Tibial nerve (tissue), 4 donors: ENCODE measurements at places on chromosomes 5 and 9.

- no peak for DNase-seq
These were observed 61.1 kb downstream of the LMNB1 start for GRCh38 chr5:126837906-126838539.

GRCh38 chr5:30574761-30575160, 618.7 kb upstream of the CDH6 start:
- DNase-seq, result no peak

GRCh38 chr9:114908104-114908622, 22.2 kb downstream of the TNFSF8 start:
- no peak for DNase-seq

GRCh38 chr9:92716557-92716956, 46.6 kb upstream of the IPPK start:
- DNase-seq, result peak; percentile 77

GRCh38 chr5:159908591-159908940, 7.7 kb upstream of the ADRA1B start:
- no peak for DNase-seq

GRCh38 chr5:176676361-176676824, 29.1 kb downstream of the TSPAN17 start:
- DNase-seq, result no peak

GRCh38 chr5:118310401-118310800, 677.9 kb downstream of the DTWD2 start:
- DNase-seq, result no peak

DNA sequence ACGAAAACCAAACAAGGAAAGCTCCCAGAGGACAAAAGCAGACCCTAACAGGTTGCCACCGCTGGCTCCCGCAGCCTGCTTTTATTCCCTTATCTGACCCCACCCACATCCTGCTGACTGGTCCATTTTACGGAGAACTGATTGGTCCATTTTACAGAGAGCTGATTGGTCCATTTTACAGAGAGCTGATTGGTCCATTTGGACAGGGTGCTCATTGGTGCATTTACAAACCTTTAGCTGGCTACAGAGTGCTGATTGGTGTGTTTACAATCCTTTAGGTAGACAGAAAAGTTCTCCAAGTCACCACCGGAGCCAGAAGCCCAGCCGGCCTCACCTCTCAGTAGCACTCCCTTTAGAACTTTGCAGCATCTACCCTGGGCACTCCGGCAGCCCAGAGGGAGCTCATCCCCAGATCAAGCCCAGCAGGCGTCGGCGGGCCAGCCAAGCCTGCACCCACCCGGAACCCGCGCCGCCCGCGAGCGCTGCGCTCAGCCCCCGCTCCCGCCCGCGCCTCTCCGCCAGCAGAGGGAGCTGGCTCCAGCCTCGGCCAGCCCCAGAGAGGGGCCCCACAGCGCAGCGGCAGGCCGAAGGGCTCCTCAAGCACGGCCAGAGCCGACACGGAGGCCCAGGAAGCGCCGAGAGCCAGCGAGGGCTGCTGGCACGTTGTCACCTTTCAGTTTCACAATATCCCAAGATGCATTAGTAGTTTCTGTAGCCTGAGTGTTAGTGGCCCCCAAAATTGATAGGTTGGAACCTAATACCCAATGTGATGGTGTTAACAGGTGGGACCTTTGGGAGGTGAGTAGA, 35.3 kb upstream of the CLPTM1L start:
- DNase-seq, result no peak
